SIG-M5 (cell line): ENCODE measurements at places on chromosomes 3 and 15.

GRCh38 chr3:66276705-66277274 lies 56.0 kb downstream of the SLC25A26 start:
- no peak for DNase-seq

- no peak for DNase-seq
These were observed 54.5 kb downstream of the TOP2B start for GRCh38 chr3:25610167-25610566.

- no peak for DNase-seq
These were observed 28.0 kb upstream of the RAB11A start for GRCh38 chr15:65841121-65841930.

DNA sequence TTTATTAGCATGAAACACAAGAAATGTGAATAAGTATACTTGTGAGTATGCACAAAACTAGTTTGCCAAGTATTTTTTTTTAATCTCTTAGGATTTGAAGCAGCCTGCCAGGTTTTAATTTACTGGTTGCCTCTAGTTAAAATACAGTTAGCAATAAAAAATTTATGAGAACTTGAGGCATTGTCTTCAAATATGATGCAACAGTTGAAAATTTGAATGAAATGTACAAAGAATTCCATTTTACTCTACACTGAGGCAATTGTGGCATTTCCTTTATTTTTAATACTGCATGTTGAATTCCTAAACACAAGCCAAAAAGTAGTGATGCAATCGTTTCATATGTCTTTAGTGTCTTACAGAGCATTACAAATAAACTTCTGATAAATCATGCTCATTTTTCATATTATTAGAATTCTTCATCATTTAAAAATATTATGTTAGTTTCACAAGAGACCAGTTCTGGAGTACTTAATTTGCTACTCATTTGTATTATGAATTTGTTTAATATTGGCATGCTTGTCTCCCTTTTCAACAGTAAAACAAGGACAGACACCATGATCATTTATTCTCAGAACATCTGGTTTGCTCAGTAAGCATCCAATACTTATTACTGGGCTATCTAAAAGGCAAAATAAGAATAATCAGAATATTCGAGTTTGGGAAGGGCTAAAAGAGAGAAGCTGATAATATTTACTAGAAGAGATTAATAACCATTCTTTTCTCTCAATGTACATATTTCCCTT lies 124.8 kb upstream of the PTX3 start:
- DNase-seq, result no peak

DNA sequence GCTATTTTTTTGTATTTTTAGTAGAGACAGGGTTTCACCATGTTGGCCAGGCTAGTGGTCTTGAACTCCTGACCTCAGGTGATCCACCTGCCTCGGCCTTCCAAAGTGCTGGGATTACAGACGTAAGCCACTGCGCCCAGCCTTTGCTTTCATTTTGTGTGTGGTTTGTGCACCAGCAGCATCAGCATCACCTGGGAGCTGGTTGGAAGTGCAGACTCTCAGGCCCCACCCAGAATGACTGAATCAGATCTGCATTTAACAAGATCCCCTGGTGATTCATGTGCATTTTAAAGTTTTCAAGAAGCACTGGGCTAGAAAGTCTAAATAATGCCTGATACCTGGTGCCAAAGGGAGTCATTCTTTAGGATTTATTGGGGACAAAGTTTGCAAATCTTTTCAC lies 73.4 kb upstream of the BNIP2 start:
- no peak for DNase-seq

DNA sequence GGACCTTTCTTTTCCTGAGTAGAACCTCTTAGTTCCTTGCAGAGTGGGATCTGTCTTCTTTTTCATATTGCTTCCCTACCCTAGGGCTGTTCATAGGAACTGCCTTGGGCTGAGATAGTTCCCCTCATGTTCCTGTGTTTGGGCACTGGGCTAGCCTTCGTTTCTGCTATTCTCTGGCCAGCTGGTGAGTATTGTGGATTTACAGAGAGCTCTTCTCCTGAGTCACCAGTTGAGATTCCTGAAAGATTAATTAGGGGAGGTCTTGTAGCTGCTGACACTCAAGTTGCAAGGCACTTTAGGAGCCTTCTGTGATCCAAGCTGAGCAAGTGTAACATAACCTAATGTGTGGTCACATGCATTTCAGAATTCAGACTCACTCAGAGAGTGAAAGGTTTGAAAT lies 30.7 kb downstream of the CHD2 start:
- no peak for DNase-seq

- no peak for DNase-seq
These were observed 455.5 kb downstream of the MAGI1 start for GRCh38 chr3:65583188-65583587.

DNA sequence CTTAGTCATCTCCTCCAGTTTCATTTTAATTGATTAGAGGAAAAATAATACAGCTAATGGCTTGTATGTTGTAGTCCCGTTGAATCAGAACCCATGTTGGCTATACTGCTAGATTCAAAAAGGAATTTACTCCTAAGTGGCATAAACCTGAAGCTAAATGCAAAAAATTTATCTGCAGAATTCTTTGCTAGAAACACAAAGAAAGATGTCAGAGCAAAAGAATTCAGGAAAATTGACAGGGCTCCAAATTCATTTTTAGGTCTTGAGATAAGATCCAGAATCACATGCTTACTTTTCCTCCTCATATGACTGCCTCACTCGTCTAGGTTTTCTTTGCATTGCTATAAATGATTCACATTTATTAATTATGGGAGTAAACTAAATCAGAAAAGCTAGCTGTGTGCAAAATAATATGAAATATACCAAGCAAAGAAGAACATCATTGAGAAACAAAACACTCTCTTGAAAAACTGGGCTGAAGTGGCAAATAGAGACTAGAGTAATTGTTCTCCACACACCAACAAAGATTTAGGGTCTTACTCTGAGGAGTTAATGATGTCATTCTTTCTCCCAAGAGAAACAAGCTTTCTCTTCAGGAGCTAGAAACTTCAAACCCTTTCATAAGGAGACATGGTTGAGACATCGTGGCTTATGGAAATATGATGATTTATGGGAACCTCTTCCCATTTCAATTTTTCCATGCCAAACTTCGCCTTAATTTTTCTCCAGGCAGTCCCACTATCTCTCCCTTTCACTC lies 94.8 kb upstream of the FEZF2 start:
- DNase-seq, result no peak

GRCh38 chr3:45861043-45861719 lies 19.3 kb upstream of the LZTFL1 start:
- no peak for DNase-seq

- DNase-seq, result no peak
These were observed 11.4 kb upstream of the MGA start for GRCh38 chr15:41648770-41649169.

DNA sequence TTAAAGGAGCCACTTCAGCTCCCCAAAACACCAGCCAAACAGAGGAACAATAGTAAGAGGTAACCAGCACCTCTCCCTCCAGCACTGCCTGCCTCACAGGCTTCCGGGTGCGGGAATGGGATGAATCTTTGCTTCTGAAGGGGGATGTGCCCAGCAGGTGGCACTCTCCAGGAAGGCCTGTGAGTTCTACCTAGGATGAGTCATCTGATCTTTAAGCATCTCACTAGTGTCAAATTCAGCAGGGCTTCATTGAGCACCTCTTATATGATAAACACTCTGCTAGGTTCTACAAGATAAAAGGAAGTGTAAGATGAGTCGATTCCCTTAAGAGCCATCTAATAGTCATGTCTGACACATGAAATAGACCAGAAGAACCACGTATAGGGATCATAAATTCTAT lies 237.4 kb upstream of the UMPS start:
- DNase-seq, result no peak

DNA sequence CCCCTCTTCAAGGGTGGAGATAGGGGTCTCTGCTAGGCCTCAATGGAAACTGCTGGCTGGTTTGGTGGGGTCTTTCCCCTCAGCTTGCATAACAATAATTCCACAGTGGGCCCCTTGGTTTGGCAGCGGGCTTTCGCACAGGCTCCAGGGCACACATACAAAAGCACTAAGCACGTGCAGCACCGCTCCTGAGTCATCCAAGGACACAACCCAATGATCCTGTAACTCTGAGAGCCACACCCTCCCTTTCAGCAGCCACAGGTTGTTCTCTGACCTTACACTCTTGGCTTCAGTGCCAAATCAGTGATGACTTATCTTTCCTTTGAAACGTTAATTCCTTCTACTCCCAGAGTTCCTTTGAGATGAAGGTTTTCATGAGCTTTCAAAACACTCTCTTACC lies 41.7 kb downstream of the DAPK2 start:
- no peak for DNase-seq

- DNase-seq, result no peak
These were observed 298.2 kb upstream of the SATB1 start for GRCh38 chr3:18723206-18723810.

- no peak for DNase-seq
These were observed 61.8 kb downstream of the SLC7A14 start for GRCh38 chr3:170524073-170524472.

DNA sequence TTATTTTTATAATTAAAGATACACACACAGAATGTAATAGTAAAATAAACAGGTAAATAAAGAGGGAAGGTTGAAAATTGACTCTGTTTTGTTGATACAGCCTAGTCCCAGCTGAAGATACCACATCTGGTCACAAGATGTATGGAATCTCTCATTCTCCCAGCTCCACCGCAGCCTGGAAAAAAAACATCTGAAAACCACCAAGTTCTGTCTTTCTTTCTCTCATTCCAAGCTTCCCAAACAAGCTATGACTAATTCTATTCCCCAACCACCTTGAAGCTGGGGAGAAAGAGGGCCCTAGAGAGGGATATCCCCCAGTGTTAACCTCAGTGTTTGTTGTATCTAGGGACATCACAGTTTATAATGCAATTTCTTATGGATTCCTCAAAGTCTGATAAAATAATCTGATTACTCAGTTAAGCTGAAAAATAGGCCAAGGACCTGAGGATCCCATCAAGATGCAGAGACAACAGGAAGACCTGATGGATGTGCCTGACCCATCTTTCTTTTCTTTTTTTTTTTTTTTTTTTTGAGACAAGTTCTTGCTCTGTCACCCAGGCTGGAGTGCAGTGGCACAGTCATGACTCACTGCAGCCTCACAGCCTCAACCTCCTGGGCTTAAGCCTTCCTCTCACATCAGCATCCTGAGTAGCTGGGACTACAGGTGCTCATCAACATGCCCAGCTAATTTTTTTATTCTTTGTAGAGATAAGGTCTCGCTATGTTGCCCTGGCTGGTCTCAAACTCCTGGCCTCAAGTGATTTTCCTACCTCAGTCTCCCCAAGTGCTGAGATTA lies 38.1 kb downstream of the SRGAP3 start:
- DNase-seq, result no peak

GRCh38 chr3:191398607-191399006 lies 62.4 kb upstream of the PYDC2 start:
- DNase-seq, result no peak

DNA sequence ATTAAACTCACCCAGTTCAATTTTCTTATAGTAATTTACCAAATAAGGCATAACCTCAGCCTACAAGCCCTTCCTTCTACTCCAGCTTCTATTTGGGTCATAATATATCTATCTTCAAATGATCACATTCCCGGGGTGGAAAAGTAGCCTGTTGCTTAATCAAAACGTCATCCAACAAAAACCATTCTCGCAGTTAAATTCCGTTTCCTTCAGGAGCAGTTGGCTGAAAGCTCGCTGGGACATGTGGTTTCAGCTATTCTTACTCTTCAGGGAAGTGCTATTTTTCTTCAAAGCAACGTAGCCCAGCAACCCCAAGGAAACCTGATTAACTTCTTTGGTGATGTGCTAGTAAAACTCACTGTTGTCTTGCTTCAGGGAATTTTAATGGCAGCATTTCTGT lies 59.6 kb downstream of the MAGI1 start:
- DNase-seq, result no peak

- DNase-seq, result no peak
These were observed 4.1 kb upstream of the MAP6D1 start for GRCh38 chr3:183829466-183829865.

DNA sequence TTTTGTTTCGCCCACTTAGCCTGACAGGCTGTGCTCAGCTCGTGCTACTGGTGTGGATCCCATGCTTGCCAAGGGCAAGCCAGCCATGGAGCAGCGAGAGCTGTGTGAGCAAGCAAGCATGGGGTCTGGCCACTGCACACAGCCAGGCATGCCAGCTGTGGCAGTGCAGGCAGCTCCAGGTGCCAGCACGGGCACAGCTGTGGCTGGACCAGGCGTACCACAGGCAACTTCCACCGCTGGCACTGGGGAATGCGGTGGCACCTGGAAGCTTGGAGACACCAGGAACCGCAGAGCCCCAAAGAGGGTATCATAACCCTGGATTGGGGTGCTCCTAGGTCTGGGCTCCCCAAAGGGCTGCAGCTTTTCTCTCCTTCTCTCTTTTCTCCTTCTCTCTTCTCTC lies 4.3 kb upstream of the LIMD1 start:
- no peak for DNase-seq

- DNase-seq, result no peak
These were observed 218.2 kb upstream of the TPM1 start for GRCh38 chr15:62824111-62825015.

DNA sequence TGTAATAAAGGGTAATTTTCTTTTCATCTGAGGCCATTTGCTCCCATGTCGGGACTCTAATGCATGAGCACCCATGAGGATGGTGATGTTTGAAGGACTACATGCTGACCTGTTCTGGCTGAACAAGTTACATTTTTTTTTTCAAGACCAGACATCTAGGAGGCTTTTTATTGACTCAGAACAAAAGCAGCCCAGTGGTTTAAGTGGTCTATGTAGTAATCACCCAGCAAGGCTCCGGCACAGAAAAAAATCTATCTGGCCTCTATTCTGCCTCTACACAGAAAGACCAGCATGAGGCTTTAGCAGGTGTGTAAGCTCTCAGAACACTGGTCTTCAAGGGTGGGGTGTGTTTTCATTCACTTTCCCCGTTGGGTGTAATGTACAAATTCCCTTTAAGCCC lies 95.1 kb upstream of the ZBED2 start:
- DNase-seq, result no peak

GRCh38 chr3:131883086-131883485 lies 151.7 kb downstream of the CPNE4 start:
- no peak for DNase-seq

DNA sequence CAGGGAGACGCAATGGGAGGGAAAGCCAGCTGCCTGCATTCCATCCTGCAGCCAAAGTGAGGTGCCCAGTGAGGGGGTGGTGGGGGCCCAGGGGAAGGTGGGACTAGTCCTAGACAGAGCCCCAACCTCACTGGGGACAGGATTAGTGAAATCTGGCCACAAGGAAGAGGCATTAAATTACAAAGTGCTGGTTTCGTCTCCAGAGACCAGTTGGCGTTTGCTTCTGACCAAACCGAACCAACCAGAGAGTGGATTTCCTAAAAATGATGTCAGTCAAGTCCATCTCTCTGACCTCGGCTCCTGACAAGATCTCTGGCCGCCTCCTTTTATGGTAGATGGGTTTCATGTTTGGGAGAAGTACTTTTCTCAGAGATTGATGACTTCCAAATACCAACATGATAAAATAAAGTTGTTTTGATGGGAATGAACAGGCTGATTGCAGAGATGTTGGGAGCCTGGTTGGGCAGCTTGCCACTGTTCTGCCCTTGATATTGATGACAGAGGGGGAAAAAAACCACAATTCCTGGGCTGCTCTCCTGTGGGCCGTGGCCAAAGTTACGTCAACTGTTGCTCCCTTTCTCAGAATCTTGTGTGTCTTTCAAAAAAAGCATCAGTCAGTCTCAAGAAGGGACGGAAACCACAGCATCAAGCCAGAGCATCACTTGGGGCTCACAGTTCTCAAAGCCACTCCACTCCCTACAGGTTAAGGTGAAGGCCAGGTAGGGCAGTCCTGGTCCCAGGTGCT lies 24.6 kb downstream of the ITGA11 start:
- DNase-seq, result no peak
